Activated CD8-positive, alpha-beta T cell treated with anti-CD3 and anti-CD28 coated beads, Interleukin-2, amount 10 ng/mL, durations not matched to agents 7 days and 5 days (primary cell): ENCODE measurements at places on chromosomes 3 and 15. TPM values are rescaled to one million over a fixed set of nuclear protein-coding genes. Genes with fewer than 3 reads are reported as not detected.

The EOMES gene
- 2.9 TPM for total RNA-seq

The ZBBX gene
- not detected for total RNA-seq

The IP6K1 gene
- total RNA-seq: 37.7 TPM

The ROPN1 gene
- total RNA-seq: not detected

The PLA2G4B gene
- 13.1 TPM for total RNA-seq

The RAB6B gene
- total RNA-seq: 0.68 TPM

The OXTR gene
- total RNA-seq: 0.70 TPM

The ALDH1A3 gene
- total RNA-seq: not detected

The NEK11 gene
- total RNA-seq: 1.7 TPM

The CCR5 gene
- total RNA-seq: 38.4 TPM

DNA sequence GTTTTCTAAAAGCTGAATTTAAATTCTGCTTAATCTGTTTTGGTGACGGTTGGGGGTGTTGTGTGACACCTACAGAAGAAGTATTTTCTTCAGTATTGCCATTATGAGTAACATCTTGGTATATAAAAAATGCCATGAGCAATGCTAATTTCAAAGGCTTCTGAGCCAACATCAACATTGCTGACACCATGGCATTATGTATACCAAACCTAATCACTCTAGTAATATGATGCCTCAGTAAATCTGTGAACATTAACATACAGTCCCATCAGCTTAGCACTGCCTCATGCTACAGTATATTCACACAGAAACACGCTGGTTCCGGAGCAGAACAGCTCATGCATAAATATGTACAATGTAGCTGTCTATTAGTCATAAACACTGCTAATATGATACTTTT, 75.8 kb downstream of the ZPLD1 start:
- no peak for DNase-seq

GRCh38 chr3:128390867-128391266, 75.8 kb downstream of the DNAJB8 start:
- no peak for DNase-seq

- no peak for DNase-seq
These were observed 110.7 kb upstream of the CDIN1 start for GRCh38 chr15:36468746-36469145.

DNA sequence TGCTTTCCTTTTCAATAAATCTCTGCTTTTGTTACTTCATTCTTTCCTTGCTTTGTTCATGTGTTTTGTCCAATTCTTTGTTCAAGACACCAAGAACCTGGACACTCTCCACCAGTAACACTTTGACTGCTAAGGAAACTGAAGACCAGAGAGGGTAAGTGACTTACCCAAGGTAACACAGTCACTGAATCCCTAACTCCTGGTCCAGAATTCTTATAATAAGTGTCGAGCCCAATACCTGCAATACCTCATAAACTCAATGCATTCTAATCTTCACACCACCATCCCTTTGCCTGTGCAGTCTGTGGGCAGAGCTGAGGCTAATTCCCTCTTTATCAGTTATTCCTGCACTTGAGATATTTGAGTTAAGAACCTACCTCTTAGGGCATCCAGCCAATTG, 237.8 kb downstream of the UACA start:
- DNase-seq: peak; percentile 16

DNA sequence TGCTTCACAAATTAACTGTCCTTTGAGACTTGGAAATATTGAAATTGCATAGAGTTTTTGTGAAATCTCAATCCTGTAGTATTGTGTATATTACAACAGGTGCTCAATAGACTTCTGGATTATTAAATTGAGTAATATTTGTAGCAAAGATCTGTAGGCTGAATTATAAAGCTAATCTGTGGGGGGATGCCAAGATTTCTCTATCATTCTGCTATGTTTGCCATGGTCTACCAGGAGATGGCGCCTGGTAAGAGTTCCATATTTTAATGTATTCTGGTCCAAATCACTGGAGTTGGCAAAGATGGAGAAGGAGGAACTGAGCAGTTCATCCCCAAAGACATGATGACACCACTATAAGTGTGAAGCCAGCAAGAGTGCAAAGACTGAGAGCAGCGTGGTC, 340.9 kb upstream of the TPRG1 start:
- no peak for DNase-seq

DNA sequence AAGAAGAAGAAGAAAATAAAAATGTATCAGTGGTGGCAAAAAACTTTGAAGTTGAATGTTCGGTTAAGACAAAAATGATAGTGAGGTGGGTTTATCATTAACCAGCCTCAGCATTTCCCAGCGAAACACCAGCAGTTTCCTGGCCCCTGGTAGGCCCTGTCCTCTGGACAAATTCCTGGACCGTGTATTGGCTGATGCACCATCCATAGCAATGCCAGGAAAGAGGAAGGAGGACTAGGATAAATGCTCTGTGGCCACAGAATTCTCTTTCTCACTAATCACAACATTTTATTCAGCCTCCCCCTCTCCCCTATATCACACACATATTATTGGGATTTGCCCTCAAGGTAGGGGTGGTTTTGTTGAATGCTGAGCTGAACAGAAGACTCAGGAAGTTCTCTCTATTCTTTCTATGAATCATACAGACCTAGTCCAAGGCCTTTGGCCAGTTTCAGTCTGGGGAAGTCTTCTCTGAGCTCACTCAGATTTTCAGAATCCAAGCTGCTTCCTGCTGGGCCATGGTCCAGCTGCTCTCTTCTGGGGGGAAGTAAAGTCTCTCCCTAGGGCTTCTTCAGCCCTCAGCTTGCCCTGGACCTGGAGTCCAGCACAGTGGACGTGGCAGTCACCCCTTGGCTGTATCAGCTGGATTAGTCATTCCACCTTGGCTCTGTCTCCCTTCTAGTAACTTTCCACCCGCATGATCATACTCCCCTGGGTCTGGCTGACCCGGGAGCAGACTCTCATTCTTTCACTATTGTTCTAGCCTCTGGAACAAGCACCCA, 27.6 kb downstream of the SLC28A1 start:
- no peak for DNase-seq

- no peak for DNase-seq
These were observed 13.9 kb upstream of the PRICKLE2 start for GRCh38 chr3:64238971-64239667.

- DNase-seq: no peak
These were observed 451 bp downstream of the ONECUT1 start for GRCh38 chr15:52789601-52790168.

- no peak for DNase-seq
These were observed 20.6 kb downstream of the COL8A1 start for GRCh38 chr3:99659032-99659431.

- DNase-seq: no peak
These were observed 96.3 kb upstream of the ALDH1A3 start for GRCh38 chr15:100783291-100783690.

GRCh38 chr3:13240928-13241618, 167.8 kb upstream of the IQSEC1 start:
- DNase-seq: no peak

DNA sequence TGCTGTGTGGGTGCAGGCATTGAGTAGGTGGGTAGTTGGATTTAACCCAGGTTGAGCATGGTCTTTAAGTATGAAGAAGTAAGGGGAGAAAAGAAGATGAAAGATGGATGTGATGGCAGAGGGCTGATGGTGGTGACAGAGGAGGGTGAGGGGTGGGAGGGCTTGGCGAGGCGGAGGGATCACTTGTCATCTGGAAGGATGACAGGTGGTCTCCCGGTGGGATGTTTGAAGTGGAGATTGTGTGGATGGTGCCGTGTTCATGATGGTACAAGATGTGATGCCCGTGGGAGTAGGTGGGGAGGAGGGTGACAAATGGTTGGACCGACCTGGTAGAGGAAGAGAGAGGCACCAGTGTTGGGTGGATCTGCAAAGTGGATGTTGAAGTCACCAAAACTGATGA, 208.8 kb downstream of the RPLP1 start:
- no peak for DNase-seq
